ENCODE measurements at places on chromosomes 16 and 17.

- no peak for DNase-seq
Observed at GRCh38 chr16:78718141-78718540, 618.7 kb downstream of the WWOX start.

- no peak for DNase-seq
Observed at GRCh38 chr17:3804503-3804931, 3.5 kb upstream of the ITGAE start.

- peak; percentile 40 for DNase-seq
Observed at GRCh38 chr17:67488161-67488560, 111.1 kb downstream of the PITPNC1 start.

DNA sequence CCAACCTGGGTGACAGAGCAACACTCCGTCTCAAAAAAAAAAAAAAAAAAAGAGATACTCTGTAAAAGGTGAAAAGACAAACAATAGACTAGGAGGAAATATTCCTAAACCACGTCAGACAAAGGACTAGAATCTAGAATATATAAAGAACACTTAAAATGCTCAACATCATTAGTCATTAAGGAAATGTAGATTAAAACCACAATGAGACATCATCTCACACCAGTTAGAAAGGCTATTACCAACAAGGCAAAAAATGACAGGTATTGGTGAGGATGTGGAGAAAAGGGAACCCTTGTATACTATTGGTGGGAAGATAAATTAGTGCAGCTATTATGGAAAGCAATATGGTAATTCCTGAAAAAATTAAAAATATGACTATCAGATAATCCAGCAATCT, 903.1 kb upstream of the SOX9 start:
- DNase-seq, result no peak

DNA sequence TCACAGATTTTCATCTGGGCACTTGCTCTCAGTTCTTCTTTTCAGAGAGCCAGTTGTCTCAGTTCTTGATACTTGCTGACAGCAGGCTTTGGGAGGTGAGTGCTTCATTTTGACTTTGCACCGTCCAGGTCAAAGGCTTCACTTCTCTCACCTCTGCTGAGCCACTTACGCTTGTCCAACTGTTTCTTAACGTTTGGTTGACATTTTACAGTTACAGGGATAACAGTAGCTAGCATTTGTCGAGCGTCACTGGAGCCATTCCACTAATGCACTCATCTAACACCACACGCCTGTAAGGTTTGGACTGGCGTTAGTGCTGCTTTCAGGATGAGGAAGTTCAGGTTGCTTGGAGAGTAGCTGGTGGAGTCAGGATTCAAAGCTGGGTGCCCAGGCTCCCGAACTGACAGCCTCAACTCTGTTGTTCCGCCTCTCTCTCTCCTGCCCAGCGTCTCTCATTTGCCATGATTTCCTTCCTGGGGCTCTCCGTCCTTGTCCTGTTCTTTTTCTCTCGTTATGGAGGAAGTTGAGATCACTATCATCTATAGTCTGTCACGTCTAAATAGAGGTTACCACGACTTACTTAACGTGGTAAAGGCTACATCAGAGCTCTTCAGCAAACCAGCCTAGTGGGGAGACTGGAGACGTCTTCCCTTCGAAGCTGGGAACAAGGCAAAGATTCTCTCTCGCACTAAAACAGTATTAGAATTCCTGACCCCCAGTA, 220.8 kb downstream of the RPTOR start:
- peak; percentile 46 for DNase-seq

DNA sequence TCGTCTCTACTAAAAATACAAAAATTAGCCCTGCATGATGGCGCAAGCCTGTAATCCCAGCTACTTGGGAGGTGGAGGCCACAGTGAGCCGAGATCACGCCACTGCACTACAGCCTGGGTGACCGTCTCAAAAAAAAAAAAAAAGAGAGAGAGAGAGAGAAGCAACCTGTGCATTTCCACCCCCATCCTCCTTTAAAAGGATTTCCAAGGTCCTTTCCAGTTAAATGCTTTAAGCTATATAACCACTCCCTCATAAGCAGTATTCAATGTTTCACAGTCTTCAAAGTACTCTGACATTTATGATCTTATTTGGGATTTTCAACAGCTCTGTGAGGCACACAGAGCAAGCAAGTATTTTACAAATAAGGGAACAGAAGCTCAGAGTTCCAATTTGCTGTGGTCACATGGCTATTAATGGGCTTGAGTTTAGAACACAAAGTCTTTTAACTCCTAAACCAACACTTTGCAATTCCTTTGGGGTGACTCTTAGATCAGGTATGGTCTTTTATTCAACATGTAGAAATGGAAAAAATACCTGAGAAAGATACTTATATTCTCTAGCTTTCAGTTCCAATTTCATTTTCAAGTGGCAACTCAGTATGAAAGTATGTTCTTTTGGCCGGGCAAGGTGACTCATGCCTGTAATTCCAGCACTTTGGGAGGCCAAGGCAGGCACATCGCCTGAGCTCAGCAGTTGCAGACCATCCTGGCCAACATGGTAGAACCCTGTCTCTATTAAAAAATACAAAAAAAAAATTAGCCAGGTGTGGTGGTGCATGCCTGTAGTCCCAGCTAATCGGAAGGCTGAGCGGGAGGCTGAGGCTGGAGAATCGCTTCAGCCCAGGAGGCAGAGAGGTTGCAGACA, 31.3 kb downstream of the SPOP start:
- peak; percentile 58 for DNase-seq

DNA sequence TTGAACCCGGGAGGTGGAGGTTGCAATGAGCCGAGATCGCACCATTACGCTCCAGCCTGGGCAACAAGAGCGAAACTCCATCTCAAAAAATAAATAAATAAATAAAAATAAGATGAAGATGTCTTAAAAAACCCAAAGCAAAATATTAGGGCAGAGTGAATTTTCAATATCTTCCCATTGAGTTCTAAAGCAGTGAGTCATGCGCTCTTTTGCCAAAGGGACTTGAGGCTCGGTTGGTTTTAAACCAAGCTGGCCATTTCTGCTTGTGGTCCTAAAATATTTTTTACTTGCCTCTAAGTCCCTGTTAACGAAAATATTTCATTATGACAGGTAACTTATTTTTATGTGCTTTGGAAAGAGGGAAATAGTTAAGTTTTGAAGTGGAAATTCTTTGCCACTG, 4.7 kb downstream of the PAFAH1B1 start:
- DNase-seq, result peak; percentile 21

DNA sequence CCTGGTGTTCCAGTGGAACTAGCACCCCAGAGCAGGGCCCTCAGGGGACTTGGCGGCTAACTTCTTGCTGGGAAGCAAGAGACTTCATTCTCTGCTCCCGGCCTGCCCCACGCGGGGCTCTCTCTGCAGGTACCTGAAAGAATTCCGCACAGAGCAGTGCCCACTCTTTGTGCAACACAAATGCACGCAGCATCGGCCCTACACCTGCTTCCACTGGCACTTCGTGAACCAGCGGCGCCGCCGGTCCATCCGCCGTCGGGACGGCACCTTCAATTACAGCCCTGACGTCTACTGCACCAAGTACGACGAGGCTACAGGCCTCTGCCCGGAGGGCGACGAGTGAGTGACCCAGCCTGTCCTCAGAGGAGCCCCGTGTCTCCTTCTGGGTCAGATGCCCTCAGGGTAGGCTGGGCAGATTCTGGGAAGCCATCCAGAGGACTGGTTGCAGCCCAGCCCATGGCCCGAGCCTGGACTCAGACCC, 25.1 kb downstream of the UNK start:
- DNase-seq, result peak; percentile 45
